Activated CD4-positive, alpha-beta memory T cell treated with anti-CD3 and anti-CD28 coated beads, Interleukin-2, amount 10 ng/mL, durations not matched to agents 7 days and 5 days (primary cell): ENCODE measurements at places on chromosomes 16 and 17. TPM values are rescaled to one million over a fixed set of nuclear protein-coding genes. Genes with fewer than 3 reads are reported as not detected.

- DNase-seq: no peak
Observed at GRCh38 chr16:89565256-89565505, 4.7 kb downstream of the RPL13 start.

DNA sequence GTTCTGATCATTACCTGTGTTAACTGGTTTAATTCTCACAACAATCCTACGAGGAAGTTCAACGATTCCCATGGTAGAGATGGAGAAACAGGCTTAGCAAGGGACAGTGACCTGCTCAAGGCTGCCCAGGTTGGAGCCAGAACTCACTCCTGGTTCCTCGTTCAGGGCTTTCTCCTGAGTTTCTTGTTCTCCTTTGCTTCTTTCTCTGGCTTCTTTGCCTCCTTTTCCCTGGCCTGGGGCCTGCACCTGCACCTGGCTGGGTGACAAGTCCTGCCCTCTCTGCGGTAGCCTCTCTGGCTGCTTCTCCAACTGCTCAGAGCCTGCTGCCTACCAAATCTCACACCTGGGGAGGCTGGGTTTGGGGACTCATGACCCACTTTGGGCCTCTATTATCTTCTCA, 2.8 kb downstream of the CCL22 start:
- no peak for DNase-seq

DNA sequence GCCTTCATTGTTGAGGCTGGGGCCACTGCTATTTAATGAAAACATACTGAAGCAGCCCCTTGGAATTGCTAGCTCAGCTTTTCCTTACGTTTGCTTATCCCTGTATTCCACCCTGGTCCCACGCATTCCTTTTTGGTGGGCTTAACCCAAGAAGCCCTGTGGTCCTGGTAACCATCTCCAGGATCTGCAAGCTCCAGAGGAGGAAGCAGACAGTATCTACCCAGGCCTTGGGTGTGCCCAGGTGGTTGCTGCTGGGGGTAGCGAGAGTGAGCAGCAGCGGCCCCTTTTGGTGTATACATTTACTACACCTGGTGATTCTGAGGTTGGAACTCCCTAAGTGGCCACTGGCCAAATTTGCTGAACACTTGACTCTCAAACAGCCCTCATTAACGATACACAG, 97.7 kb downstream of the CBLN1 start:
- DNase-seq: no peak

ADAD2 gene
- total RNA-seq: not detected

- DNase-seq: no peak
Observed at GRCh38 chr17:9087921-9088320, 66.6 kb downstream of the NTN1 start.

GRCh38 chr16:50838165-50838564, 96.3 kb downstream of the CYLD start:
- no peak for DNase-seq

DNA sequence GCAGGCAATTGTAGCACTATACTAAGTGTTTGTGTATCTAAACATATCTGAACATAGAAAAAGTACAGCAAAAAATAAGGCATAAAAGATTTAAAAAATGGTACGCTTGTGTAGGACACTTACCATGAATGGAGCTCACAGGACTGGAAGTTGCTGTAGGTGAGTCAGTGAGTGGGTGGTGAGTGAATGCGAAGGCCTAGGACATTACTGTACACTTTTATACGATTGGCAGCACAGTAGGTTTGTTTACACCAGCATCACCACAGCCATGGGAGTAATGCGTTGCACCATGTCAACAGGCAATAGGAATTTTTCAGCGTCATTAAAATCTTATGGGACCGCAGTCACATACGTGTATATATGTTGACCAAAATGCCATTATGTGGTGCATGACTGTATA, 45.6 kb downstream of the DNAH9 start:
- no peak for DNase-seq

CACNG3 gene
- total RNA-seq: not detected
